Lower lobe of right lung (tissue), 2 donors: ENCODE measurements at places on chromosomes 2 and 18. TPM values are rescaled to one million over a fixed set of nuclear protein-coding genes. Genes with fewer than 3 reads are reported as not detected.

DNA sequence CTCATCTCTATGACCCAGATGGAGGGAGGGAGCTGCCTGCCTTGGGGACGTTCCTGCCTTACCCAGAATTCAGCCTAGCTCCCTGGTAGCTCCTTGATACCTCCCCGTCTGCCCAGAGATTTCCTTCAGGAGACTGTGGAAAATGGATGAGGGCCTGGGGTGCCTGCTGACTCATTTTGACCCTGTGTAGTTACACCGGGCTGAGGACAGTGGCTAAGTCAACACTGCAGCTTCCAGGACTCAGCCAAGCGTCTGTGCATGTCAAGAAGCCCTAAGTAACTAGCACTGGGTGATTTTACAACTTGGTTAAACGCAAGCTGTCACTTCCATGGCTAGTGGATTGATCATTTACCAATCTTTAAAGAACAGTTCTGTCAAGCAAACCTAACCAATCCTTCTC, 23.3 kb upstream of the EPAS1 start:
- no peaks in the 10 kb centered on the region for H3K36me3 ChIP-seq
- H3K27ac ChIP-seq = peak overlapping the region; percentile 62
- no peak for DNase-seq
- H3K4me1 ChIP-seq = peaks cover 31% of the 10 kb centered on the region

GRCh38 chr2:44980751-44981713, 28.2 kb downstream of the SIX2 start:
- no peaks in the 10 kb centered on the region for H3K36me3 ChIP-seq
- no peak overlapping the region for H3K27ac ChIP-seq
- H3K4me1 ChIP-seq = no peaks in the 10 kb centered on the region
- no peak overlapping the region for H3K4me3 ChIP-seq

DNA sequence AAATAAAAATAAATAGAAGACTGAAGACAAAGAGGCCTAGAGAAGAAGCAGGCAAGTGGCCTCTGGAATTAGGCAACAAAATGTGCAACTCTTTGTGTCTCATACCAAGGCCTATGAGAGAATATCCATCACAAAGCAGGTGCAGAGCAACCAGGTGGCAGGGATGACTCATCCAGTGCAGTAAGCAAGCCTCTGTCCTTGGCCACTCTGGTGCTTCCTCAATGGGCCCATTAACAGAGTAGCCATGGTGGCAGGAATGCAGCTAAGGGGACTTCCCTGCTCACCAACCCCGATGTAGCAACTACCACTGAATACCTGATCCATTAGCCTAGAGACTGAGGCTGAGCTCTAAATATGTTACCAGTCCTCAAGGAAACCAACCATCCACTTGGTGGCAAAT, 11.0 kb upstream of the EPG5 start:
- H3K27me3 ChIP-seq = no peaks in the 10 kb centered on the region
- H3K4me1 ChIP-seq = peaks cover 10% of the 10 kb centered on the region
- no peaks in the 10 kb centered on the region for H3K36me3 ChIP-seq
- H3K4me3 ChIP-seq = no peak overlapping the region
- DNase-seq = no peak

- peak overlapping the region; percentile 31 for H3K4me3 ChIP-seq
- peaks cover 16% of the 10 kb centered on the region for H3K4me1 ChIP-seq
- no peak for DNase-seq
- H3K36me3 ChIP-seq = peaks cover 47% of the 10 kb centered on the region
- H3K27me3 ChIP-seq = no peaks in the 10 kb centered on the region
Observed at GRCh38 chr18:63980027-63980426, 10.1 kb downstream of the SERPINB8 start.

The RAB27B gene
- total RNA-seq = 20.1 TPM

The TIA1 gene
- total RNA-seq = 118 TPM

- no peak for DNase-seq
- H3K27ac ChIP-seq = no peak overlapping the region
Observed at GRCh38 chr2:33158482-33159003, 211.8 kb downstream of the LTBP1 start.

- no peak overlapping the region for H3K27ac ChIP-seq
- no peak overlapping the region for H3K4me3 ChIP-seq
- H3K27me3 ChIP-seq = no peaks in the 10 kb centered on the region
- DNase-seq = no peak
- H3K36me3 ChIP-seq = peaks cover 100% of the 10 kb centered on the region
Observed at GRCh38 chr2:190984595-190984994, 29.4 kb downstream of the STAT1 start.

- DNase-seq = no peak
- no peaks in the 10 kb centered on the region for H3K27me3 ChIP-seq
- H3K4me1 ChIP-seq = no peaks in the 10 kb centered on the region
- H3K27ac ChIP-seq = no peak overlapping the region
- H3K4me3 ChIP-seq = no peak overlapping the region
Observed at GRCh38 chr2:223050188-223050587, 1.8 kb upstream of the KCNE4 start.

DNA sequence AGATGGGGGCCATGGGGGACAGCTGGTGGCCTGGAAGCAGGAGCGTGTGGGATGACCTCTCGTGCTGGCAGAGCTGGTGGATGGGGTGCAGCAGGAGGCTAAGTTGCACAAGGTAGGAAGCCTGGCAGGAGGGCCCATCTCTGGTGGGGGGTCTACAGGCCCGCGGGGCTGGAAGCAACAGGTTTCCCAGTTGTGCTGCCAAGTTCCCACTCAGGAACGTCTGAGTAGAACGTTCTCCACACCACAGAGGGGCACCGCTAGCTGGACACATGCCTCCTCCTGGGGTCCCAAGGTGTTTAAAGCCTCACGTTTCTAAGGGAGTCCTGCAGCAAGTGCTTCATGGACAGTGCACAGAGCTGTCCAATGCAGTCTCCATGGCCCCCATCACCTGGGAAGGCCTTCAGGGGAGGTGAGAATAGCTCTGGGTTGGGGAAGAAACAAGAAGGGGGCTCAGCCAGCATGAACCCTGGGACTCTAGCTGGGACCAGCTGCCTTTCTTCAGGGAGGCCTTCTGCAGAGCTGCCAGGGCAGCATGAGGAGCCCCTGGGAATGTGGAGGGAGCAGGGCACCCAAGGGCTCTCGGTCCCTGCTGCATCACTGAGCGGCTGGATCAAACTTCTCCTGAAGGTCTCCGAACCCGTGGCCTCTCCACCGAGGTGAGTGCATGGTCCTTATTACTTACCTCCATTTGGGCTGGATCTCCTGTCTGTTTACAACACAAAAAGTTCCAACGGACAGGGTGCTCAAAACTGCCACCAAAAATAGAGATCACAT, 80.0 kb downstream of the TWIST2 start:
- no peak overlapping the region for H3K4me3 ChIP-seq
- no peaks in the 10 kb centered on the region for H3K4me1 ChIP-seq
- H3K27ac ChIP-seq = no peak overlapping the region
- no peak for DNase-seq
- no peaks in the 10 kb centered on the region for H3K27me3 ChIP-seq

DNA sequence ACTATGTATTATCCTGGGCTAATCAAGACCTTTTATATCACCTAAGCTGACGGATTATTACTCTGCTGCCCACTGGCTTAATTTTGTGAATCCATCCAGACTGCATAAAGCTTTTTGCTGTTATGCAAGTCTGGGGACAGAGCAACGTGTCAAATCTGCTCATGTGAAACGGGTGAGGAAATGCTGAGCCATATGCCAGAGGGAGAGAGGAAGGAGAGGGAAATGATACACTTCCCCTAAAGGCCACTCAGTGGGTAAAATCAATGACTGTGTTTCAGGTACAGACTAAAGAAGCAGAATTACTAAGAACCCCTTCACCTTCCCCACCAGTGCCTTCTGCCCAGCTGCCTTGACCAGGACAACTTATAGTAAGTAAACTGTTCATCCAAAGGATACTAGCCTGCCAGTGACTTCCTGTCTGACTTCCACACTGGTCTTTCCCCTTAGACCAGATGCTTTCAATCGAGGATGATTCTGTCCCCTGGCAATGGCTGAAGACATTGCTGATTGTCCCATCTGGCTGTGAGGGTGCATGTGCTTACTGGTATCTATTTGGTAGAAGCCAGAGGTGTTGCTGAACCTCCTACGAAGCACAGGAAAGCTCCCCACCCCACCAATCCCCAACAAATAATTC, 43.0 kb downstream of the STAT1 start:
- H3K4me1 ChIP-seq = peaks cover 38% of the 10 kb centered on the region
- no peak overlapping the region for H3K27ac ChIP-seq
- H3K4me3 ChIP-seq = no peak overlapping the region
- H3K27me3 ChIP-seq = no peaks in the 10 kb centered on the region

The EFEMP1 gene
- 219 TPM for total RNA-seq

- H3K27ac ChIP-seq = no peak overlapping the region
- no peaks in the 10 kb centered on the region for H3K36me3 ChIP-seq
- no peak for DNase-seq
Observed at GRCh38 chr2:49146401-49146800, 7.9 kb downstream of the FSHR start.

- peak overlapping the region; percentile 100 for H3K27ac ChIP-seq
- H3K4me3 ChIP-seq = peak overlapping the region; percentile 77
Observed at GRCh38 chr2:201127570-201127969, 11.6 kb downstream of the CFLAR start.

DNA sequence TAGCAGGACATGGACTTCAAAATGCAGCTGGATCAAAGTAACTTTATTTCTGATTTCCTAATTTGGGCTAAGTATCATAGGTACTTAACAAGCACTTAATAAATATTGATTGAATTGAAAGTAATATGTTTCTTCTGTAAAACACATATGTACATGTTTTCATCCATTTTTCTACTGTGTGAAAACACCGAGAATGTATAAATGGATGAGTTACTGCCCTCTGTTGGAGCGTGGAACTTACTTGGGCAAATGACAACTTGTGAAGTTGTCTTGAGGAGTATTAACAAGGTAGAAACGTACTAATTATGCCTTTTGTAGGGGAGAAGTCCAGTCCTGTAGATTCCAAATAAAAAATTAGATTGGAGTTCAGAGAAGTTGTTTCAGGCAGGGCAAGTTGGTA, 87.2 kb downstream of the PHLPP1 start:
- no peak for DNase-seq
- no peaks in the 10 kb centered on the region for H3K27me3 ChIP-seq
- H3K36me3 ChIP-seq = no peaks in the 10 kb centered on the region

The PLCD4 gene
- total RNA-seq = 1.1 TPM

- H3K27ac ChIP-seq = no peak overlapping the region
- no peaks in the 10 kb centered on the region for H3K27me3 ChIP-seq
- H3K36me3 ChIP-seq = no peaks in the 10 kb centered on the region
- H3K4me3 ChIP-seq = no peak overlapping the region
- H3K4me1 ChIP-seq = no peaks in the 10 kb centered on the region
- DNase-seq = no peak
Observed at GRCh38 chr18:29248805-29249204, 1071.9 kb upstream of the CDH2 start.

DNA sequence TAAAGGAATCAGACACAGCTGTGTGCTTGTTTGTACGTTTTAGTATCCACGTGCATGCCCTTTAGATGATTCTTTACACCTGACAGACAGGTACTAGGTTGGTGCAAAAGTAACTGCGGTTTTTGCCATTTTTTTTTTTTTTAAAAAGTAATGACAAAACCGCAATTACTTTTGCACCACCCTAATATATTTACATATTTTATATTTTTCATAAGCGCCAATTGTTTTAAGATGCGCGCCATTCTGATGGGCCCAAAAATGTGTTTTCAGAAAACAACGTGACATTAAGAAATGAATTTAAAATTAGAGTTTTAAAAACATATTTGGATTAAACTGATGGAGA, 972 bp upstream of the COBLL1 start:
- H3K4me3 ChIP-seq = peak overlapping the region; percentile 79
- no peaks in the 10 kb centered on the region for H3K27me3 ChIP-seq
- H3K27ac ChIP-seq = peak overlapping the region; percentile 95
- H3K4me1 ChIP-seq = peaks cover 21% of the 10 kb centered on the region
- H3K36me3 ChIP-seq = no peaks in the 10 kb centered on the region
- DNase-seq = no peak

GRCh38 chr2:112876257-112876970, 34.6 kb upstream of the IL37 start:
- H3K4me1 ChIP-seq = no peaks in the 10 kb centered on the region
- H3K27me3 ChIP-seq = no peaks in the 10 kb centered on the region
- DNase-seq = no peak

The PGAP1 gene
- 12.0 TPM for total RNA-seq

GRCh38 chr2:56244911-56245530, 61.2 kb downstream of the CCDC85A start:
- H3K27ac ChIP-seq = no peak overlapping the region
- H3K4me1 ChIP-seq = peaks cover 9% of the 10 kb centered on the region
- no peak for DNase-seq
- no peaks in the 10 kb centered on the region for H3K27me3 ChIP-seq

DNA sequence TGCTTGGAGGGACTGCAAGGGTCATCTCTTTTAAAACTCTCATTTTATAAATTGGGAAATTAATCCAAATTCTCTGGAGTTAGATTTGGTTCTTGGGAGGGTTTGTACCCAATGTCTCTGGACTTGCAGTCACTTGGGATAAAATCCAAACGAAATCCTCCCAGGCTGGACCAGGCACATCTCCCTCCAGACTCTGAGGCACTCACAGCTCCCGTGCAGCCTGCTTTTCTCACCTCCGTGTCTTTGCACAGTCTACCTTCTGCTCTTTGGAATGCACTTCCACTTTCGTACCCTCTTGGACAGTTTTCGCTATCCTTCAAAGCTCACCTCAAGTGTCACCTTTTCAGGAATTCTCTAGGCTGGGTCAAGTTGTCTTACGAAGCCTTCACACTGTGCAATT, 166.3 kb downstream of the MYCN start:
- peaks cover 8% of the 10 kb centered on the region for H3K27me3 ChIP-seq
- no peak overlapping the region for H3K27ac ChIP-seq
- H3K4me1 ChIP-seq = no peaks in the 10 kb centered on the region
- no peaks in the 10 kb centered on the region for H3K36me3 ChIP-seq

GRCh38 chr18:62844850-62845643, 129.7 kb downstream of the PHLPP1 start:
- H3K27me3 ChIP-seq = no peaks in the 10 kb centered on the region
- H3K27ac ChIP-seq = no peak overlapping the region
- no peaks in the 10 kb centered on the region for H3K36me3 ChIP-seq
- H3K4me1 ChIP-seq = no peaks in the 10 kb centered on the region

The GALNT14 gene
- 0.83 TPM for total RNA-seq

GRCh38 chr2:222193328-222193983, 105.3 kb downstream of the PAX3 start:
- no peaks in the 10 kb centered on the region for H3K27me3 ChIP-seq
- H3K4me3 ChIP-seq = no peak overlapping the region
- H3K36me3 ChIP-seq = no peaks in the 10 kb centered on the region
- no peak for DNase-seq

The ANKRD62 gene
- 0.27 TPM for total RNA-seq

- H3K4me3 ChIP-seq = no peak overlapping the region
- H3K36me3 ChIP-seq = peaks cover 65% of the 10 kb centered on the region
- no peaks in the 10 kb centered on the region for H3K27me3 ChIP-seq
- H3K4me1 ChIP-seq = no peaks in the 10 kb centered on the region
- DNase-seq = no peak
Observed at GRCh38 chr2:189474526-189474925, 33.3 kb downstream of the WDR75 start.
